Activated CD8-positive, alpha-beta memory T cell treated with anti-CD3 and anti-CD28 coated beads for 4 hours (primary cell): ENCODE measurements at places on chromosomes 1 and 21.

GRCh38 chr1:227092069-227092468 lies 152.0 kb downstream of the COQ8A start:
- DNase-seq = no peak

DNA sequence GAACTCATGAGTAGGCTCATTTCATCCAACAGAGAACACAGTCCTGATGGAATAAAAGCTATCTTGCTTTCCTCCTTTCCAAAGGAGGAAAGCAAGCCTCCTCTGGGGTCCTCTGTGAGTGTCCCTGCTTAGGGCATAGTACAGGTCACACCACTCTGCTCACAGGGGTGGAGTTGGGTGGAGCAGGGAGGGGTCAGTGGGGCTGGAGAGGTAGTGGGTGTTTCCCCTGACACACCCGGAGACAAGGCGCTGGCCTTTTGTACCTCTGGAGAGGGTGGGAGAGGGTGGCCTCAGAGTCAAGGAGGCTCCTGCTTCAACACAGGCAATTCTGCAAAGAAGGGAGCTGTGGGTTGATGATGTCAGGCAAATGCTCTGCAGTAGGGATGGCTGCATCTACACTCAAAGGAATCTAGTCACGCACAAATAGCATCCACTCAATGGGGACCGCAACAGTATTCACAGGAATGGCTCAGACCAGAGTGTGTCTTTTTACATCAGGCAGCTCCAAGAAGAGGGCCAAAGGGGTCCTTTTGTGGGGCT lies 58.6 kb upstream of the PLXNA2 start:
- DNase-seq = no peak

DNA sequence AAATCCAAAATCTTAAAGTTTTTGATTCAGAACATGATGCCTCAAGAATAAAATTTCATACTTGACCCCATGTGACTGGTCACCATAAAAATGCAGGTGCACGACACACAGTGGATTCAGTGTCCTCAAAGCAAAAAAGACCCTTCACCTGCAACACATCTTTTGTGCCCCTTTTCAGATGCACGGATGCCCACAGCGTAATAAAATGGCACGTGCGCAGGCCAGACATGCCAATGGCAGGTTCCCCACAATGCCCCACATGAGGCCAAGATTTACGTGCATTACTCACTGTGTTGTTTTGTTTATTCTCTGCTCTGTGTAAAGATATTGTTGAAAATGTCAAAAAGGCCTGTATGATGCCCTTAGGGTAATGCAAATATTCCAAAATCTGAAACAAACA lies 9.3 kb downstream of the KCNA10 start:
- DNase-seq = no peak

DNA sequence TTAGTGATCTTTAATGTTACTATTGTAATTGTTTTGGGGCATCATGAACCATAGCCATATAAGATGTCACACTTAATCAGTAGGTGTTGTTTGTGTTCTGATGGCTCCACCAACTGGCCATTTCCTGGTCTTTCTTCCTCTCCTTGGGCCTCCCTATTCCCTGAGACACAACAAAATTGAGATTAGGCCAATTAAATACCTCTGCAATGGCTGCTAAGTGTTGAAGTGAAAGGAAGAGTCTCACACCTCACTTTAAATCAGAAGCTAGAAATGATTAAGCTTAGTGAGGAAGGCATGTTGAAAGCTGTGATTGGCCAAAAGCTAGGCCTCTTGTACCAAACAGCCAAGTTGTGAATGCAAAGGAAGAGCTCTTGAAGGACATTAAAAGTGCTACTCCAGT lies 30.7 kb downstream of the PPP2R5A start:
- DNase-seq = no peak

DNA sequence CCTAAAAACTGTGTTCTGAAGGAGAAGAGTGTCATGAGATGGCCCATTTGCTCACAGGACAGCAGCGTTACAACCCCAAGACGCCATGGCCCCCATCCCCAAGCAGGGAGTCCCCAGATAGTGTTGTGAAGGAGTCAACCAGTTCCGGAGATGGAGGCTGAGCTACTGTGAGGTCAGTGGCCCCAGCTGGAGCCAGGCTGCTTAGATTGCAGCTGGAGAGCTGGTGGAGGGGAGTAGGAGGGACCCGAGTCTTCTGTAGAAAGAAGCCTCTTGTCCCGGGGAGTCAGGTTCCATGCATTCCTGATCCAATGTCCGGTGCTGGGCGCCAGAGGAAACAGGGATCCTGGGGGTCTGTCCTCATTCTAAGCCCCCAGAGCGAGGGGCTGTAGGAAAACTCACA lies 93.5 kb upstream of the SIM2 start:
- no peak for DNase-seq

- no peak for DNase-seq
These were observed 124.8 kb downstream of the UBE2U start for GRCh38 chr1:64328193-64328592.

DNA sequence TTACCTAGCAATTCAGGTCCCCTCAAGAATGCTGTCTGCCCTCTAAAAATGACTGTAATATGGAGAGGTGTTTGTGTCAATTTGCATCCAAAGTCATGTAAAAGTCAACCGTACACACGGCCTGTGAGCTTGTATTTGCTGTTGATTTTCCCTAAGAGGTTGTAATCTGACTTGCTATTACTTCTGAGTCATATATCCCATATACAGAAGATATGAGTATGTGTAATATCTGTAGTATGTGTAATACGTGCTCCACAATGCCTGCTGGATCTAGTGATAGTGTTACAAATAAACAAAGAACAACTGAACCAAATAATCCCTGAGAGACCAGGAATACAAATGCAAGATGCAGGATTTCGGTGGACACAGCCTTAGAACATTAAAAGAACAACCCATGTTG lies 1.4 kb upstream of the KCNJ6 start:
- no peak for DNase-seq

DNA sequence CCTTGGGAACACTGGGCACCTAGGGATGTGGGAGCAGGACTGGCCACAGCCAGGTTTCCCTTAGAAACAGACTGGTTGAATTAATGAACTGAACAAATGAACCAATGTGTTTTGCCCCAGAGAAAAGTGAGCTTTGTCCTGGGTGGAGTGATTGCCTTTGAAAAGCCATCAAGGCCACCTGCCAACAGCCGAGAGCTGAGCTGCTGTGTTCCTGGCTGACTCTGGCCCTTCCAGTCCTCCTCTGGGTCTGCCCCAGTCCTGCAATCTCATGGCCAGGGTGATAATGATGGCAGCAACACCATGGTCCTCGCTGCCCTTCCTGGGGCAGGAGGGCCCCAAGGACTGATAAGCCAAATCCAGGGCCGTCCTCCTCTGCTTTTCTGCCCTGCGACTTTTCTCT lies 18.2 kb upstream of the GJA9 start:
- no peak for DNase-seq

DNA sequence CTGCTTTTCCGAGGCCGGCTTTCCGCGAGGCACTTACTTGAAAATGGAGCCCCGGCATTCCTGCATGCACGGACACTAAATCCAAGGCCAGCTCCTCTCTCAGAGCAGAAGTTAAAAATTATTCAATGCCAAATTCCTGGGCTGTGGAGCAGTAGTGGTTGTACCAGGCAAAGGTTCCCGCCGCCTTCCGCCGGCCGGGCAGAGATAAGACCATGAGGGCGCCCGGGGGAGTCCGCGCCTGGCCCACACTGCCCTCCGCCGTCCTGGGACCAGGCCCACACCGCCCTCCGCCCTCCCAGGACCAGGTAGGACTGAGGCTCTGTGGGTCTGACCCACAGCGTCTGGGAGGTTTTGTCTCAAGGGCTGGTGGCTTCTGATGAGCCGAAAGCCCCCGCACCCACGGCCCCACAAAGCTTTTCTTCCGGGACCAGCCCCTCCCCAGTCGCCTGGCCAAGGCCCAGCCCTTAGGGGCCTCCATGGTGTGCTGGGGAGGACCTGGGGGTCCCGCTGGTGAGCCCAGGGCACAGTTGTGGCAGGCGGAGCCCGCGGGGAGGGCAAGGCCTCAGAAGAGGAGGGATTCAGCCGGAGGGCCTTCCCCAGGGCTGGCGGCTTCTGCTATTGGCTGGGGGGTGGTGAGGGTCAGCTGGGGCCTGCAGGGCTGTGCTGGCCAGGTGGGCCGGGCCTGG lies 12.7 kb upstream of the C1orf159 start:
- no peak for DNase-seq

GRCh38 chr1:116986421-116987255 lies 14.9 kb upstream of the CD101 start:
- no peak for DNase-seq

DNA sequence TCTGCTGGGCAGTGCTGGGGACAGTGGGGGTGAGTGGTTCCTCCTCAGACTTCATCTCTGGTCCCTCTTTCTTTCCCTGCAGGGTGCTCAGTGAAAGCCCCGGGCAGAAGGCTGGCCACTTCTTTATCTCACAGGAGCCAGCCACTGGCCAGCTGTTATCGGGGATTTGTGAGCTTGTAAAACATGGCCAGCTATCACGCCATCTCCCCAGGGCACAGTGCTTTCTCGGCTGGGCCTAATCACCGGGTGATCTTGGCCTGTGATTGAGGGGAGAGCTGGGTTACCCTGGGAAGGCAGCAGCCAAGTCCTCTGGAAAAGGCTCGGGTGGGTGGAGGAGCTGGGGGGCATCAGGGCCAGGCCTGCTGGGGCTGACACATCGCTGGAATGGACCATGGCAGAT lies 83.0 kb downstream of the IGSF21 start:
- no peak for DNase-seq

DNA sequence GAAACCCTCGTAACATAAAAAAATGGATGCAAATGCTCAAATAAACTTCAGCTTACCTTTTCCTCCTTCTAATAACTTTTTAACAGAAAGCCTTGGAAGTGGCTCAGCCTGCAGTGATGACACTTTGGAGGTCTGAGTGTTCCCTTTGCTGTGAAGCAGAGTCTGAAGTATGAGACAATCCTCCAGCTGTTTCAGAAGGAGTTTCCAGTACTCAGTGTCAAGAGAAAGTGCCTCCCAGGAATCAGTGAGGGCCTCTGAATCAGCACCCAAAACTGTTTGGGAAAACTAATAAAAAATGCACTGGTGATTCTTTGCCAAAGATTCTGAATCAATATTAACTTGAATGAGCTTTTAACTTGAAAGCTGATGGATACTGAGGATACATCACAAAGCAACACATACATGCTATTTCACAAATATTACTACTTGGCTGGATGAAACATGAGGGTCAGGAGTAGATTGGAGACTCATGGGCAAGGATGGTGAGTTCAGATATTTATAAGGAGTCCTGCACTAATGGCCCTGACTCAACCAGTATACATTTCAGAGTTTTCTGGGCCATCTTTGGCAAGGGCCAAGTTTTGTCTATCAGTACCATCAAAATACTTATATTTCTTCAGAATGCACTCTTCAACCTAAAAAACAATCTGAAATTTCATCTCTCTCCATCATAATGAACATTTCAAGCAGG lies 77.0 kb downstream of the IARS2 start:
- DNase-seq = no peak

DNA sequence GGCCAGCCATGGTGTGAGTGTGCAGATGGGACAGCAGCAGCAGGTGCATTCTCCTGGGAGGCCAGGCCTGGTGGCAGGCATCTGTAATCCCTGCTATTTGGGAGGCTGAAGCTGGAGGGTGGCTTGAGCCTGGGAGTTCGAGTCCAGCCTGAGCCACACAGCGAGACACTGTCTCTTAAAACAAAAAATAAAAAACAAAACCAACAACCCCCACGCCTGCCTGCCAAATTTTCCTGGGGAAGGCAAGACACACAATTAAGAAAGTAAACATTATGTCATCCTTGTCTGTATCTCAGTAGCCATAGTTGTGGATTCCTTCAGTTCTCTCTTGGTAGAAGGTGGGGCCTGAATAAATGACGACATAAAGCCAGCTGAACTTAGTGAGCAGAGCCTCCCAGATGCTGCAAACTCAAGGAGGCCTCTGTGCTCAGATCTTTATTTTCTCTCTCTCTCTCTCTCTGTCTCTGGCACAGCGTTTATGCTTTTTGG lies 57.6 kb upstream of the CD34 start:
- no peak for DNase-seq

DNA sequence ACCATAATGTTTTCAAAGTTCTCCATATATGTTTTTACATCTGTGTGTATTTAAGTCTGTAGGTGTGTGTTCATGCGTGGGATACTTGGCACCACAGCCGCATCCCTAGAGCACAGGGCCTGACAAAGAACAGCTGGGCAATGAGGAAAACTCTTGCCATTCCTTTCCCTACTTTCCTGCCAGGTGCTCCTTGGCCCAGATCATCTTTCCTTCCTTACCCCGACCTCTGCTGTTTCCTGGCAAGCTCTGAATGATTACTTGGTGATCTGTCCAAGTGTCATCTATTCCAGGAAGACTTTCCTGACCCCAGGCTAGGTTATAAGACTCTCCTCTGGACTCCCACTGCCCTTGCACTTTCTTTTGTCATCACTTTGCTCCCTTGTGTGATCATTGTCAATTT lies 123.6 kb downstream of the ELAVL4 start:
- DNase-seq = no peak

DNA sequence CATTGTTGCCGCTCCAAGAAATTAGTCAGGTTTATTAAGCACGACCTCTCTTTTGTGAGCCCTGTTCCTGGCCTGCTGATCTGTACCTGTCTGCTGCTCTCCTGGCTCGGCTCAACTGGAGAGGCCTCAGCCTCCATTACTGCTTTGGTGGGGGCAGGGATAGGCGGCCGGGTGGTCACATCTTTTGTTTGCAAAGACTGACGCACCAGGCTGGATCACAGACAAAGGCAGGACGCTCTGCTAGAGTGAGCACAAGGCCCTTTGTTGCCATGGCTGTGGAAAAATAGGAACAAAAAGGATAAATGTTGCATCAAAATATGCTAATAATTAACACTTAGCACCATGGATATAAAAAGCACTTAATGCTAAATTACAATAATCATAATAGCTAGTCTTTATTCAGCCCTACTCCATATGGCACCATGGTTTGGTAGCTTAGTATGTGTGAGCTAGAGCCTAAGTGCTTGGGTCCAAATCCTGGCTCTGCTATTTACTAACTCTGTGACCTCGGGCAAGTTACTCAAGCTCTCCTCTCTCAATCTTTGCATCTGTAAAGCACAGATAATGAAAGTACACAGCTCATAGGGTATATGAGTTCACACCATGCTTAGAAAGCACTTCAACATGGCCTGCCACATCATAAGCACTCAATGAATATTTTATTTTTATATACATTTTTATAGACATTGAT lies 28.9 kb upstream of the HPDL start:
- no peak for DNase-seq

DNA sequence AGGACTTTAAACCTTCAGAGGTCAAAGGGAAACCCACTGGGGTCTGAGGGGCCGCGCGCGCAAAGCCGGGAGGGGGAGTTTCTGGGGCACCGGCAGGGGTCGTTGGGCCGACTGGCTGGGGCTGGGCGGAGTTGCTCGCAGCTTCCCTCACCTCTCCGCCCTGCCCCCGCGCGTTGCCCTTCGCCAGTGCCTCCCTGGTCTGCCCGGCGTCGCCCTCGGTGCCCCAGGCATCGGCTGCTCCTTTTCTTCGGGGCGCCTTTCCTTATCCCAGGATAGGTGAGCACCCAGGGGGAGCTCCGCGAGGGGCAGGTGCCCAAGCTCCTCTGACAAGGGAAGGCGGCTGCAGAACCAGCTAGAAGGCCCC lies 390 bp upstream of the NGF start:
- no peak for DNase-seq
